ENCODE measurements at places on chromosomes 11 and 22.

- DNase-seq, result no peak
Observed at GRCh38 chr22:17366830-17367229, 2.4 kb upstream of the CECR2 start.

- peak; percentile 89 for DNase-seq
Observed at GRCh38 chr22:38172832-38173640, 8.6 kb downstream of the PLA2G6 start.

DNA sequence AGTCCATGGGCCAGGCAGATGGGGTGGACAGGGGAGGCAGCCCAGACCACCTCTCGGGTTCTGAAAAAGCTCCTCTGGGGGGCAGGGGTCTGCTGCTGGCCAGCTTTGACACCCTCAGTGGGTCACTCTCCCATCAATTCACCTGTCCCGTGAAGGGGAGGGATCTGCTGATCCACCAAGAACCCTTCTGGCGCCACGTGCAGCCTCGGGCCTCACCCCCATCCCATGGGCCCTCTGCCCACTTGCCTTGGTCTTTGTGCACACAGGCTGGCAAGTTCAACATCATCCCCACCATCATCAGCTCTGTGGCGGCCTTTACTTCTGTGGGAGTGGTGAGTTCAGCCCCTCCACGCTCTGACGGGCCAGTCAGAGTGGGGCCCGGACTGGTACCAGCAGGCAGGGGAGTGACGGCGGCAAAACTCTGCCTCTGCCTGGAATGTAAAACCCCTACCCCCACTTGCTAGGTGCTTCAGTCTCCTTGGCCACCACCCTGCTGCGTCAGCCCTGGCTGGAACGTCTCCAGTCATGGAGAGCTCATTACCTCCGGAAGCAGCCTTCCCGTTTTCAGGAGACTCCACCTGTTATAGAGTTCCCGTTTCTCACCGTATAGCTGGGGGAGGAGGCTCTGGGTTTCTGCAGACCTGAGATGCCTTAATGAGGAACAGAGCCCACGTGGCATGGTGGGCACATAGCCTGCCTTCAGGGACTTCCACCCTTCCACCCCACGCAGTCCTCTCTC, 12.7 kb downstream of the PRG3 start:
- no peak for DNase-seq

GRCh38 chr11:119341222-119342022, 739 bp upstream of the C1QTNF5 start:
- no peak for DNase-seq

GRCh38 chr11:5367448-5368074, 16.1 kb upstream of the OR51M1 start:
- DNase-seq, result peak; percentile 92
